Immature natural killer cell (primary cell): ENCODE measurements at places on chromosomes 5 and 9. TPM values are rescaled to one million over a fixed set of nuclear protein-coding genes. Genes with fewer than 3 reads are reported as not detected.

The RMI1 gene
- polyA plus RNA-seq: 4.5 TPM

The FOXD4L4 gene
- polyA plus RNA-seq: not detected

The HOMER1 gene
- polyA plus RNA-seq: 4.1 TPM

The N4BP3 gene
- 0.07 TPM for polyA plus RNA-seq

The IFNB1 gene
- not detected for polyA plus RNA-seq

The SKP1 gene
- polyA plus RNA-seq: 955 TPM

The FOXB2 gene
- not detected for polyA plus RNA-seq

The PDE6A gene
- not detected for polyA plus RNA-seq
